ENCODE measurements at places on chromosomes 2 and 18.

- no peak for DNase-seq
Observed at GRCh38 chr2:208654056-208654455, 247.5 kb downstream of the PTH2R start.

- DNase-seq: no peak
Observed at GRCh38 chr18:35590935-35591334, 9.4 kb downstream of the GALNT1 start.

GRCh38 chr2:192887337-192887736 lies 692.6 kb upstream of the TMEFF2 start:
- no peak for DNase-seq

GRCh38 chr2:16081316-16082200 lies 141.2 kb downstream of the MYCN start:
- DNase-seq: no peak

DNA sequence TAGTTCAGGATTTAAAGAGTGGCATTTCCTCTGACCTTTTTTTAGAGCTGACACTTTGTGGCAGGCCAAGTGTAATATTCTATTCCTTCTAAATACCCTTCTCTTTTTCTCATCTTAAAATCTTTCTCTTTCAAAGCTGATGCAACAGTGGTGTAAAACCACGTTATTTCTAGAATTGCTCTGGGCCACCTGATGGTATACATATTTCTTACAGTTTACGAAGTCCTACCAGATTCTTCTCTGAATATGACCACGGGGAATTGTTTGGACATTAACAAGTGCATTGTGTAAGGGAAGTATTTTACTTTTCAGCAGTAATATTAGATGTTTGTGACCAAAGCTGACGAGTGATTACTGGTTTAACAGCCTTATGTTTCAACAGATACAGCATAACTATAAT lies 109.9 kb downstream of the PTPRM start:
- no peak for DNase-seq

GRCh38 chr2:238305965-238306671 lies 14.2 kb upstream of the TRAF3IP1 start:
- DNase-seq: no peak

DNA sequence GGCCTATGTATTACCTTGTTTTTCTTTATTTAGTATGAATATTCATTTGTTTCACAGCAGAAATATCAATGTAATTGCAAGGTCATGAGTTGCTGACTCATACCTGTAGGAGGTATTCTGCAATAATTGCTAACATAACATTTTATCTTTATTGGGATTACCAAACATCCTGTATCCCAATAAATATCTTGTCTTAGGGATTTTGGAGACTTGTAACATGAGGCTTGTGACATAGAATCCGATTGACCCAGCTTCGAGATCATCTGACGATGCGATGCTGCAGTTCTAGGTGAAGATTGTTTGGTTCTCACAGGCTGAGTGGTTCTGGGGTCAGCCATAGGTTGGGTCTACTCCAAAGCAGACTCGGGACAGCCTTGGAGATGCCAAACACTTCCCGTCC lies 133.4 kb upstream of the RND3 start:
- DNase-seq: no peak

- no peak for DNase-seq
Observed at GRCh38 chr2:234300391-234300925, 196.4 kb downstream of the ARL4C start.

- no peak for DNase-seq
Observed at GRCh38 chr18:58761241-58761969, 90.1 kb downstream of the MALT1 start.

DNA sequence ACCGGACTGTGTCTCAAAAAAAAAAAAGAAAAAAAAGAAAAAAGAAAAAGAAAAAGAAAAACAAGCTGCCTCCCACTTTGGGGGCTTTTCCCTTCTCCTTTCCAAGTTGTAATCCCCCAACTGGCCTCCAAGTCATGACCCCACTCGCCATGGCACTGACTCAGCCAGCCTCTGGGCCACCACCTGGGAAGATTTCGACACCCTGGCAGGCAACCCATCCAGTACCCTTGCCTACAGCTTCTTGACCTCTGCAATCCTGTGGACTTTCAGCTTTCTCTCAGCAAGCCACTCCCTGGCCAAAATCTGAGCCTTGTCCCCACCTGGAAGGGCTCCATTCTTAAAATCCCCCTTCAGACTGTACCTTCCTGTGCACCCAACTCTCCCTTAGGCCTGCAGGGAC lies 22.3 kb upstream of the FOSL2 start:
- no peak for DNase-seq

DNA sequence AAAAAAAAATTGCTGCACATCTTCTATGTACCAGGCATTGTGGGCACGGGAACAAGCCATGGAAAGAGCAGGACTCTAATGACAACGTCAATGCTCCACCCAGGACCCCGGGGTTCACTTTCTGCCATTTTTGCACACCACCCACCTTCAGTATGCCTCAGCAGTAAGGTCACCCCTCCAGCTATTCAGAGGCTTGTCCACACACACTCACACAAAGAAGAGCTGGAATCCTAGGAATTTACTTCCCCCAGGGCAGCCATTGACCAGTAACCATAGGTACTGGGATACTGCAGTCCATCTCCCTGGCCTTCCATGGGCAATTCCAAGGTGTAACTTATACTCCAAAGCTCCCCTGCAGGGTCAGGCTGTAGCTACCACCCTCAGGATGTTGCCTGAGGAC lies 170.8 kb downstream of the SUCLG1 start:
- no peak for DNase-seq

- no peak for DNase-seq
Observed at GRCh38 chr18:34913837-34914661, 127.2 kb upstream of the MAPRE2 start.

- no peak for DNase-seq
Observed at GRCh38 chr2:239647052-239647819, 246.4 kb upstream of the HDAC4 start.

DNA sequence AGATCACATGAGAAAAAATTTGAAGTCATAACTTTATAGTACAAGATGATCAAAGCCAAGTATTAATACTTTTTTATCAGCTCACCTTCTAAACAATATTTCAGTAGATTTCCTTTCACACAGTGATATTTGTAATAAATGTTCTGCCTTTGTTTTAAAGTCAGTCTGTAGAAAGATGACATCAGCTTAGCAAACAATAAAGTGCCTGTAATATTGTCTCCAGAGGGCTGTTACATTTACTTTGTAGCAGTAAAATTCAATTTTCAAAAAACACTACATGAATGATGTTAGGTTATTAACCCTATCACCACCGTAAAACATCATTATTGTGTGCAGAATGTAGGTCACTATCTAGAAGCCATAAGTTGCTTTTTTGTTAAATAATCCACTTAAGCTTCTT lies 49.6 kb downstream of the ZEB2 start:
- DNase-seq: no peak

DNA sequence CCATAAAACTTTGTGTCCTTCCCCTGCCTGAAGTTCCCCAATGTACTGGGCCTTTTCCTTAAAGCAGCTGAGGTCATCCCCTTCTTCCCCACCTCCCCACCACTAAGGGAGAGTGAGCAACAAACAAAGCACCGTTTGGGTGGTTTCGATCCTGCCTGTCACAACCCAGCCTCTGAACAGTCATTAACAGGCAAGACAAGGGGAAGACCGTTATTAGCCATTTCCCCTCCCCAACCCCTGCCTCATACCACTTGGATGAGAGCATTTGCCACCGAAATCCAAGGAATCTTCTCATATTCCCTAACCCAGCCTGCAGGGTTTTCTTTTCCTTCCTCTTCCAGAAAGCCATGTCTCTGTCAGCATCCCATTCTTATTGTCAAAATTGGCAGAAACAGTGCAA lies 65.6 kb downstream of the STRADB start:
- no peak for DNase-seq

GRCh38 chr18:49273241-49273880 lies 187.1 kb downstream of the DYM start:
- DNase-seq: no peak

DNA sequence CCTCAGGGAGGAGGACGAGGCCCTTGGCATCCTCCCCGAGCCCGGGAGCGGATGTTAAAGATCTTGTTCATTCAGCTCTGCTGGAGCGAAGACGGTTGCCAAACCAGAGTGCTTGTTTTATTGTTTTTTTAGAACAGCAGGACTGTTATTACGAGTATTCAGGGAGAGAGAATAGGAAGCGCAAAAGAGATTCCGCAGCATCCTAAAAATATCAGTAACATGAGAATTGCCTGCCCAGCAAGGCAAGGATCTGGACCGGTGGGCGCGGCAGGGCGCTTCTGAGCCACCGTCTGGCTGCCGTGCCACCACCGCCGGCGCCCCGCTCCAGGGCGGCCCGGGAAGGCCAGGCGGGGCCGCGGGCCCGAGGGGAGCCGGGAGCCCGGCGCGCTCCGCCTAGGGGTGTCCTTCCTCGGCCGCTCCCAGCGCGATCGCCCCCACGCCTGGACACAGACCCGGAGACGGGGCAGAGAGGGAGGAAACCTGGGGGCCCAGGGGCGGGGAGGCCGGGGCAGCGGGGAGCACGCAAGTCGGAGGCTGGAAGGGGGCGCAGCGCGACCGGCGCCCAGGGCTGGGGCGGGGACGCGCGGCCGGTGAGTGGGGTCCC lies 843 bp downstream of the CYS1 start:
- no peak for DNase-seq

DNA sequence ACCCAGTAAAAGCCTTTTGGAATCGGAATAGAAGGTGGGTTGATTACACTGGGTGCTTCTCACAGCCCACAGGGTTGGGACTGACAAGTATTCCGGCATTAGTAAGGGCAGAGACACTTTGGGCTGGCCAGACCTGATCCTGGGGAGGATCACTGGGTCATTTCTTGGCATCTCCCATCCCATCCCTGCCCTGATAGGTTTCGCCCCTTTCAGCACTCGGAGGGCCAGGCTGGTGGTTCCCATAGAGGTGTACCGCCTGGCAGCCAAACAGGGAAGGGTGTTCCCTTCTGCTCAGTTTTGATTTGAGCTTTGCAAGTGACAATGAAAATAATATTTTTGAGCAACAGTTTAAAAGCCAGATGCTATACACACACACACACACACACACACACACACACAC lies 37.3 kb downstream of the CYP1B1 start:
- DNase-seq: no peak

DNA sequence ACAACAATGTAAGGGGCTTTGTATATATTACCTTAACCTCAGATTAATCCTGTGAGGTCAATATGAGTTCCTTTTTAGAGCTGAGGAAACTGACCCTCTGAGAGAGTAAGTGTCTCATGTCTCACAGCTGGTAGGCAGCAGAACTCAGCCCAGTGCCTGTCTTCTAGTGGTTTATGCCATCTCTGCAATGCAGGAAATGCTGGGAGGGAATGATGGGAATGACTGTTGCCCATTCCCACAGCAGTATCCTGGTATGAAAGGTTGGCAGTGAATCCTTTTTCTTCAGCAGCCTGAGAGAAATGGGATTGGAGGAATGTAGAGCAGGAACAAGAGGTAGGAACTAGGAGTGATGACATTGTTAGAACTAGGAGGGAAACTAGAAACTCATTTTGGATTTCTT lies 6.0 kb downstream of the MRPL30 start:
- DNase-seq: no peak

DNA sequence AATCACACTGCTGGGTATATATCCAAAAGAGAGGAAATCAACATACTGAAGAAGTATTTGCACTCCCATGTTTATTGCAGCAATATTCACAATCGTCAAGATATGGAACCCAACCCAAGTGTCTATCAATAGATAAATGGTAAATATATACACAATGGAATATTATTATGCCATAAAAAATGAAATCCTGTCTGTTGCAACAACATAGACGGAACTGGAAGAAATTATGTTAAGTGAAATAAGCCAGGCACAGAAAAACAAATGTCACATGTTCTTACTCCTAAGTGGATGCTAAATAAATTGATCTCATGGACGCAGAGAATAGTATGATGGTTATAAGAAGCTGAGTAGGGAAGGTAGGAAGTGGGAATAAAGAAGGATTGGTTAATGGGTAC lies 65.7 kb downstream of the NCKAP1 start:
- no peak for DNase-seq

- DNase-seq: no peak
Observed at GRCh38 chr2:181542170-181542569, 85.0 kb downstream of the ITGA4 start.

DNA sequence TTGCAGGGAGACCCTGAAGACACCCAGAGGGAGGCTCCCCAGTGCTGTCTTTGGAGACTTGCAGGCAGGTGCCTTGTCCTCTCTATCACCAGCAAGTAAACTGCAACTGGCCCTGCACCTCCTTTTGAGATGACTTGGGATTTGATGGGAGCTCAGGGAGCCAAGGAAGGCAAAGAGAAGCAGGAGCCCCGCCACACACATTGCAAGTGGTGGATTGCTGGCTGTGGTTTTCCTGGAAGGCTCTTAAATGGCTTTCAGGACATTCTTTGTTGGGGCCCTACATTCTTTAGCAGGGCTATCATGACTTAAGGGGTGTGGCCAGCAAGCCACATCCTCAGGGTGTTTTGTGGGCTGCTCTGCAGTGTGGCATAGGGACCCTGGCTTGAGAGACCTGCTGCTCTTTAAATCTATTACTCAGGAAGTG lies 39.9 kb upstream of the CDC42EP3 start:
- DNase-seq: no peak

DNA sequence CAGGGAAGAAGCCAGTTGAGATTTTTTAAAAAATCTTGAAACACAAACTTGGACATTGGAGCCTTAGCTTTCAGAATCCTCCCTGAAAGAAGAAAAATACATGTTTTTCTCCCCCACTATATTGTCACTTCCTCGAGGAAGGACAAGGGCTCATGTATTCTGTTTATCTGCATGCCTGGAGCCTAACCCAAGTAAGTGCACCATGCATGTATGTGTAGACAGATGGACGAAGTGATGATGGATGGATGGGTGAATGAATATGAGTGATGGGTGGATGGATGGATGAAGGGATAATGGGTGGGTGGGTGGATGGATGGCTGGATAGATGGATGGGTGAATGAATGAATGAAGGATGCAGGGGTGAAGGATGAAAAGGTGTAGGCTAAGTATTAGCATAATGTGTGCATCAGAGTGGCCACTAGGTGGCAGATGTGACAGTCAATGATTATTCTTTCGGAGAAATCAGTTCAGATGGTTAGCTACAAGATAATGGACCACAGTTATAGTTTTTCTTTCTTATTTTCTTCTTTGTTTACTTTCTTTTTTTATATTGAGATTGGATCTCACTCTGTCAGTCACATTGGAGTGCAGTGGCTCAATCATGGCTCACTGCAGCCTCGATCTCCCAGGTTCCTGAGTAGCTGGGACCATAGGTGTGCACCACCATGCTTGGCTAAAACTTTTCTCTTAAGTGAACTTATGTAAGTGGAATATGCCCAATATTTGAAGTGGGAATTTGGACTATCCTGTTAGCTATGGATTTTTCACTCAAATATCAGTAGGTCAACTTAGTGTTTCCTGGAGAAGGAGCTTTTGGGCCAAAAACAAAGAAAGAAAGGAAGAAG lies 18.5 kb upstream of the CCDC93 start:
- no peak for DNase-seq

DNA sequence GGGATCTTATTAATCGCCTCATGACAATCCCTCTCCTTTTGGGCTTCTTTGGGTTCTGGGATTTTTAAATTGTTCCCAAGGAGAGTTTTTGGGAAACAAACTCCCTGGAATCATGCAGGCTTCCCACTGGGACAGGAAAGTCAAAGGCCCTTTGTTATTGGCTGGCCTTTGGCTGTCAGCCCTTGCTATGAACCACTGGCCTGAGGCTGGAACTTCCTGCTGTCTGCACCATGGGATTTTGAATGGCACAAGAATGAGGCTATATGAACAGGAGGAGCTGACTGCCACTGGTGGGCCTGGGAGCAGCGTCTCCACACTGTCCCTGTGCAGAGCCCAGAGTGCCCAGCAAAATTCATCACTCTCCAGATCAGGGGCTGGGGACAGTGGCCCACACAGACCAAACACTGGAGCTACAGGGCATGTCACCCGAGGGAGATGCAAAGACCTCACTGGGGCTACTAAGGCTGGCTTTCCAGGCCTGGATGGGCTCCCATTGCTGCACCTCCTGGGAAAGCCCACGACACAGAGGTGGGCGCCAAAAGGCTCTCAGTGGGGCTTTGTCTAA lies 35.7 kb downstream of the STEAP3 start:
- no peak for DNase-seq

Data from posterior cingulate gyrus (tissue), 11 donors.